Smooth muscle cell of the brain vasculature (primary cell): ENCODE measurements at places on chromosomes 5 and 9.

- DNase-seq: no peak
Measured at GRCh38 chr5:158648631-158649030, 451.1 kb downstream of the EBF1 start.

- no peak for DNase-seq
Measured at GRCh38 chr5:52342361-52342760, 445.4 kb upstream of the ITGA1 start.

GRCh38 chr5:146426305-146426704 is 20.8 kb upstream of the TCERG1 start:
- no peak for DNase-seq

- no peak for DNase-seq
Measured at GRCh38 chr5:123511290-123511647, 708 bp upstream of the CSNK1G3 start.

- no peak for DNase-seq
Measured at GRCh38 chr5:139667001-139667729, 19.0 kb downstream of the CXXC5 start.

- DNase-seq: no peak
Measured at GRCh38 chr9:22143799-22144625, 134.9 kb upstream of the CDKN2B start.

GRCh38 chr9:105639936-105640335 is 22.3 kb upstream of the TAL2 start:
- DNase-seq: no peak

GRCh38 chr5:139413963-139414362 is 10.1 kb upstream of the SPATA24 start:
- no peak for DNase-seq

GRCh38 chr5:54249210-54250028 is 61.0 kb downstream of the ARL15 start:
- DNase-seq: no peak

DNA sequence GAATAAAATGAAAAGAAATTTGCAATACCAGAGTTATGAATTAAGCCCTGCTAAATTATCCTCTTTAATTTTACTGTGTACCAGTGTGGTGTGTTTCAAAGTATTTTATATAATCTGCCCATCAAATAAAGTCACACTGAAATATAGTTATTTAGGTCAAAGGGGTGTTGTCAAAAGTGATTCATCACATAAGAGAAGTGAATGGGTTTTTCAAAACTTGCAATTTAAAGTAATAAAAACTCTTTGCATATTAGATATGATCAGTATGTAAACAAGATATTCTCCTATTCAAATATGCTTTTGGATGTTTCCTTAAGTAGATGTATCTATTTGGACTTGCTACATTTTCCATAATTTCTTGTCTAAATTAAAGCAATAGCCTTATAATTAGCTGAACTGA is 1183.0 kb upstream of the CDH18 start:
- DNase-seq: no peak

GRCh38 chr9:130837002-130837511 is 2.0 kb downstream of the ABL1 start:
- no peak for DNase-seq

DNA sequence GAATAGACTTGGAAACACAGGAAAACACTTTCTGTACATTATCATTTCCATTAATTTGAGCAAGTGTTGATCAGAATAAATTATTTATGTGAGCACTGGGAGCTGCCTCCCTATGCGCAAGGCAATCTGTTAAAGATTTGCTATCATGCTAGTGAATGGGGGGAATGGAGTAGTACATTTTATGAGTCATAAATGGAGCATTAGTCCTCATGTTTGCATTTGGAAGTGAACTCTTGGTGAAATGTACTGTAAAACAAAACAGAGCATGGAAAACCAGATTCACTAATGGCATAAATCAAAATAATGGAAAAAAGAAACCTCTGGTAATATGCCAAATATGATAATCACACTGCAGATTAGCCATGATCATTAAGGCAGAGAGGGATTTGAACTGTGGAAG is 40.5 kb upstream of the TMC1 start:
- DNase-seq: no peak

DNA sequence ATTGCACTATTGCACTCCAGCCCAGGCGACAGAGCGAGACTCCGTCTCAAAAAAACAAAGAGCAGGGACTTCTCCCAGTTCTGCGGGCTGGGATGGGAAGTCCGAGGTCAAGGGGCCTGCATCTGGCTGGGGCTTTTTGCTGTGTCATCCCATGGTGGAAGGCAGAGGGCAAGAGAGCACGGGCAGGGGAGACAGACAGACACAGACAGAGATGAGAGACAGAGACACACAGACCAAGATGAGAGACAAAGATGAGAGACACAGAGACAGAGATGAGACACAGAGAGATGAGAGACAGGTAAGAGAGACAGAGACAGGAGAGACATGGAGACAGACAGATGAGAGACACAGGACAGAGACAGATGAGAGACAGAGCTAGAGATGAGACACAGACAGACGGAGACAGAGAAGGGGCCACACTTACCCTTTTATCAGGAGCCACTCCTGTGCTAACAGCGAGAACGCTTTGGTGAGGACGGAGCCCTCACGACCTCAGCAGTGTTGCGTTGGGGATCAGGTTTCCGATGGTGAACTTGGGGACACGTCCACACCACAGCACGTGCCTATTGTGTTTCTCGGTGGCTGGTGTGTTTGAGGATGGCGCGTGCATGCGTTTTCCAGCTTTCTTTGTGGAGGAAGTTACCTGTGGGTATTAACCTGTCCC is 8.9 kb upstream of the TOR4A start:
- DNase-seq: no peak

- no peak for DNase-seq
Measured at GRCh38 chr5:65072850-65073249, 304.1 kb downstream of the CWC27 start.

DNA sequence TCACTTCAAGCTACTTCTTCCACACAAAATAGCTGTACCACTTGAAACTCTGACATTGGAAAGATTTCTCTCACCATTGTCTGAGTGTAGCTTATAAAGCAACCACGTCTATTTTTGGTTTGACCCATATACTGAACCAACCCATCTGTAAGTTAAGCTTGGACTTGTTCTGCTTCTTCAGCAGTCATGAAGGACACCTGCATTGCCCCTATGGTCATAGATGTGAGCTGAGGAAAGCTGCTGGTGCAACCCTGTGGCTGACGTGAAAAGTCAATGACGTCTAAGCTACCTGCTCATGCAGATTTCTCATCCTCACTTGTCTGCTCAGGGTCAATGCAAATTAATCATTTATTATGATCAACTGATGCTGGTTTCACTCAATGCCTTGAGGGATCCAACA is 417.4 kb downstream of the CETN3 start:
- DNase-seq: no peak

GRCh38 chr9:75487856-75488718 is 399.8 kb downstream of the OSTF1 start:
- DNase-seq: no peak

DNA sequence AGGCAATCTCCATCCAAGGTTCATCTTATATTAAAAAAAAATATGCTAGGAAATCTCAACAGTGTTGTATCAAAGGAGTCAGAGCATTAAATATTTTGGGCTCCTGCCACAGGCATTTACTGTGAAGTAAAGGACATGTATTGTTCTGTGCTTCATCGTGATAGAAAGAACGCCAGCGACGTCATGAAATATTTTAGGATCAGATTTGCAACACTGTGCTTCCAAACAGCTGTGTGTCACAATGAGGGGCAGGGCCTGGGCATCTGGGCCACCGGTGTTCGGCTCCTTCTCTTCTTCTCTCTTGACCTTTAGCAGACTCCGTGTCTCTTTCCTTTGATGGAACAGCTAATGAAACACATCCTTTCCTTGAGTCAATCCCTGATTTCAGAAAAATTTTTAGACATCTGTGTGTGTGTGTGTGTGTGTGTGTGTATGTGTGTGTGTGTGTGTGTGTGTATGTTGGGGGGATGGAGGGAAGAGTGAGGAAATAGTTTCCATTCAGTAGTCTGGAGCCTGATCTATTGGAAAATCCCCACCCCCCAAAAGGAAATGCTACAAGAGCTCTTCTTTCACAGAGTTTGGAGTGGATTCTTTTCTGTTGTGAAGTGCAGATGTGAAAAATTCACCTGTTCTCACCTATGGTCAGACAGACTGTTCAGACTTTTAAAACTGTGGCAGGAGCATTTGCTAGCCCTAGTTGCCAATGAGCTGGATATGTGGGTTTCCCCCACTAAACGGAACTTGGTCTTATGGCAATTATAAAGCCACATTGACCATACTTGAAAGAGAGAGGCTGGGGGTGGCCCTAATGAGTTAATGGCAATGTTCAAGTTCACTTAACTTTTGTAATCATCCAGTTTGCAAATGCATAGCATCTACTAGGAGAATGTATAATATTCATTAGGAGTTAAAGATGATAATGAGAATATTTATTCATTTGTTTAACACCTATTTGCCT is 18.1 kb upstream of the TNC start:
- DNase-seq: no peak

- DNase-seq: no peak
Measured at GRCh38 chr9:116174347-116174746, 20.8 kb downstream of the PAPPA start.

DNA sequence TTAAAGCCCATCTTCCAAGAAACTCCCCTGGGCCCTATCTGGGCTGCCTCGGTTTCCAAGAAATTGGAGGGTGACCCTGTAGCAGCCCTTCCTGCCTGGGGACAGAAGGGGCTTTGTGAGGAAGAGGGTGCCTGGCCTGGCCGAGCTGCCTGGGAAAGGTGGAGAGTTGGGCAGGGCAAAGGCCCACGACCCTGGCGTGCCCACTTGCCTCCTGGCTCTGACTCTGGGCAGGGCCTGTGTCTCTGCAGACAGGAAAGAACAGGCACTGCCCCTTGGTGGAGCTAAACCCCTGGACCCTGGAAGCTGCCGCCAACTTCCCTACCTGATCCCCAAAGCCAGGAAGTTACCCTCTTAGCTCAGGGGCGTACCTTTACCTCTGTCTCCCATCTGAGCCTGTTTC is 149.3 kb downstream of the RGS3 start:
- DNase-seq: no peak

- no peak for DNase-seq
Measured at GRCh38 chr9:116318468-116319374, 165.1 kb downstream of the PAPPA start.

GRCh38 chr9:77735494-77735893 is 87.4 kb upstream of the GNA14 start:
- peak; percentile 70 for DNase-seq

- DNase-seq: no peak
Measured at GRCh38 chr9:93355827-93356226, 95.7 kb upstream of the FAM120A start.

DNA sequence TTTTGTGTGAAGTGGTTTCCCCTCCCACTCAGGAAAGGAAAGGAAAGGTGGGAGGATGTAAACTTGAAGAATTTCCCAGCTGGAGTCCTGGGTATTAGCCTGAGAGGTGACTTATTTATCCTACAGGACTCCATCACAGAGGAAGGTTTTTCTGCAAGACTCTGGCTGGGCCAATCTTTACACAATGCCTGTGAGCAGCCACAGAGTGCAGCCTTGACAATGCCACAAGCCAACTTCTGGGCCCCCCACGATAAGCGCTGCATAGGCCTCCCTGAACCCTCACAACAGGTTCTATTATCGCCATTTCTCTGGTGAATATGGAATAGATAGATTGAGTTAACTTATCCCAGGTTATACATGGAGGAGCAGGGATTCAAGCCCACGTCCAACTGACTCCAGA is 12.4 kb downstream of the TTC39B start:
- DNase-seq: no peak

- DNase-seq: no peak
Measured at GRCh38 chr5:178770621-178771020, 40.2 kb upstream of the ZNF354A start.

DNA sequence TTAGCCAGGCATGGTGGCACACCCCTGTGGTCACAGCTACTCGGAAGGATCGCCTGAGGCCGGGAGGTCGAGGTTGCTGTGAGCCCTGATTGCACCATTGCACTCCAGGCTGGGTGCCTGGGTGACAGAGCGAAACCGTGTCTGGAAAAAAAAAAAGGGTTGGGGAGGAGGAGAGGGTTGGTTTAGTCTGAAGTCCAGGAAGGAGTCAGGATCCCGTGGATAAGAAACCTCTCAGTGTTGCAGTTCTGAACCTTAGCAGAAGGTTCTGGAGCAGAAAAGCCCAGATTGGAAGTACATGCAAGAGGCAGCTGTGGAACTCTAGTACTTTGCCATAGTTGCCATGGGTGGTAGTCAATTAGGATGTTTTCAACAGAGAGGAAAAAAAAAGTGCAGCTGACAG is 125.2 kb upstream of the CPEB4 start:
- no peak for DNase-seq

DNA sequence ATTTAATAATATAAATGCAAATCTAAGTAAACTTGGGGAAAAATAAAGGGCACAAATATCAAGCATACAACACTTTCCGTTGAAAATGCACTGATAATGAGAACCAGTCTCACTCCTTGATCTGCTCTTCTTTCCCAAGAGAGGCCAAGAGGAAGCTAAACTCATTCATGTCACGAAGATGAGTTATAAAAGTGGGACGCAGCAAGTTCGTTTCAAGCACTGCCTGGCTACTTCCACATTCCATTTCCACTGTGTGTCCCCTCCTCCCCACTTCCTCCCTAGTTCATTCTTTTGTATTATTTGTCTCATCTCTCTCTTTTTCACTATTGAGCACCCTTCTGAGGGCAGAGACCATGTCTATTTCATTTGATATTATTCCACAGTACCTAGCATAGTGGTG is 158.1 kb downstream of the SLC24A2 start:
- DNase-seq: no peak

- no peak for DNase-seq
Measured at GRCh38 chr9:78031444-78031892, at the start of gene GNAQ. Gene GNAQ (minus strand): TSS chr9:78031811. CDS start chr9:78031235, 576 bp downstream.

DNA sequence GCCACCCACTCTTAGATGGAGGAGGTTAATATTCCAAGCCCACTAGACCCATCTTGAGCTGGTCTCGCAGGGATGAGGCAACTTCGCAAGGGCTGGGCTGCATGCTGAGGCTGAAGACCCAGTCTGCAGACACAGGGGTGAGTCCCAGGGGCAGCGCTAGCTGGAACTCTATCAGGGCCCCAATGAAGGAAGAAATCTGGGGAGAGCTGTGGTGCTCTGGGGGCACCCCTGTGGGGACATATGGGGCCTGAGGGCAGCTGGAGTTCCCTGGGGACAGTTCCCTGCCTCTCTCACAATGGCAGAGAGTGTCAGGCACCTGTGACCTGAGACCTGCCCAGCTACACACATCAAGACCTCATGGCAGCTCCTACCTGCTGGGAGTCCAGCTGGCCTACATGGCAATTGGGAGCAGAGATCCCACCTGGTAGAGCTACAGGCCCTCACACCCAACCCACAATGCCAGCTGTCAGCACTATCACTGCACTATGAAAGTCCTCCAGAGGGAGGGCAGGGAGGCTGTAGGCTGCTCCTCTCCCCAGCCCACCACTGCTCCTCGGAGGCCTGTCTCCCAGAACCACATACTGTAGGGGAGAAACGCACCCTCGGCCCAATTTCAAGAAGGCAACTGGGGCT is 202.2 kb downstream of the GABBR2 start:
- no peak for DNase-seq

GRCh38 chr5:168612996-168613395 is 33.8 kb upstream of the PANK3 start:
- DNase-seq: no peak

GRCh38 chr9:128747241-128747640 is 23.3 kb upstream of the ZDHHC12 start:
- DNase-seq: no peak
